ENCODE measurements at places on chromosomes 12 and 14. TPM values are rescaled to one million over a fixed set of nuclear protein-coding genes. Genes with fewer than 3 reads are reported as not detected.

GRCh38 chr12:128729628-128730121 lies 94.1 kb downstream of the SLC15A4 start:
- no peak for DNase-seq

DNA sequence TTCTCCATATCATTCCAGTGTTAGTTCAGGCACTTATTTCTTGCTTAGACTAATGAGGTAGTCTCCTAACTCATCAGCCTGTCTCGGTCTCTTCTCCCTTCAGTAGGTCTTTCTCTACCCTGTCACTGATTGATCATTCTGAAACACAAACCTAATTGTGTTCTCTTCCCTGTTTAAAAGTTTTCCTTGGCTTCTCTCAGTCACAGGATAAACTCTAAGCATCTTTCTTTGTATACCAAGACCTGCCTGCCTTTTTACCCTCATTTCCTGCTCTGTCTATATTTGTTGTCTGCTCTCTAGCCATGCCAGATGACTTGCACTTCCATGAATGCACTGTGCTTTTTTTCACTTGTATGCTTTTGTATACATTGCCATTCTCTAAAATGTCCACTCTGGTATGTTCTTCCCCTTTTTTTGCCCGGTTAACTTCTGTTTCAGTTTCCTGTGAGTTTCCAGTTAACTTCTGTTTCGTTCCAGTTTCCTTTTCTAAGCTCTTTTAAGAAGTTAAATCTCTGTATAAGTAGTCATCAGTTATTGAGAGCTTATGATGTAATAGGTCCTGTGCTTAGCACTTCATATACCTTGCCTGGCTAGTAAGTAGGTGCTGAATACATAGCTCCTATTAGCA lies 12.8 kb downstream of the DIP2B start:
- peak; percentile 65 for DNase-seq

GRCh38 chr12:63068857-63069442 lies 82.1 kb downstream of the AVPR1A start:
- DNase-seq: peak; percentile 51

GRCh38 chr12:12088761-12089160 lies 18.0 kb downstream of the BCL2L14 start:
- no peak for DNase-seq

DNA sequence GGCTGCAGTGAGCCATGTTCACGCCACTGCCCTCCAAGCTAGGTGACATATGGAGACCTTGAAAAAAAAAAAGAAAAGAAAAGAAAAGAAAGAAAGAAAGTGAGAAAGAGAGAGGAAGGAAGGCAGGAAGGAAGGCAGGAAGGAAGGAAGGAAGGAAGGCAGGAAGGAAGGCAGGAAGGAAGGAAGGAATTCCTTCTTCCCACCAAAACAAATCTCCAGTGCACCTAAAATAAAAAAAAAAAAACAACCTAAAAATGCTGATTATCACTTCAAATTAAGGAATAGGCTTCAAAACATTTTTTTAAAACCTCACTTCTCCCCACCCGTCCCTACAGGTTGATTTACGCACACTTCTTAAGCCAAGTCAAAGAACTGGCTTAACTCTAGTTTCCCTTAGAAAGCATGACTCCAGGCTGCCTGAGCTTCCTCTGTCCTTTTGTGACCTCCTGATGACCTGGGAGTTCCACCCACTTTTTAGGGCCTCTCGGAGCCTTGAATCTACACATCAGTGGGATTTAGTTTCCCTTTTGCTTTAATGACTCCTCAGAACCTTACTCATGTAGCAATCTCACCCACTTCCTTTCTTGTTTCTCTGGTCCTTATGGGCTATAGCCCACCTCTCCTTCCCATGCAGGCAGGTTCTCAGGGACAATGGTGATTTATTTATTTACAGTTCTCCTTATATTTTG lies 18.6 kb downstream of the DUSP6 start:
- DNase-seq: no peak

DNA sequence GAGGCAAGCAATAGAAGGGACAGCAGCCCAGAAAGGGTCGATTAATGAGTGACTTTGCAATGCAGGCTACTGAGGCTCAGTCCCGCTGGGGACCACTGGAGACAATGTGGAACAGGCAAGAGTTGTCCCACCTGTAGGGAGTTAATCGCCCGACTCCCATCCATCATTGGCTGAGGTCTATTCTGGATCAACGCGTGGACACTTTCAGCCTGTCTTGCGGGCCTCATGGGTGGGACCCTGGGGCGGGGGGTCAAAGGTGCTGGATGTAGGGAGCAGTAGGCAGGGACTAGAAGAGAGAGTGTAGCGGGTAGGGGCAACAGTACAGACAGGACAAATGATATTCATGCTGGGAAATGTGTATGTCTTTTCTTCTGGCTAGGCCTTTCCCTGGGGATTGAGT lies 6.1 kb downstream of the IFI27L2 start:
- no peak for DNase-seq

DNA sequence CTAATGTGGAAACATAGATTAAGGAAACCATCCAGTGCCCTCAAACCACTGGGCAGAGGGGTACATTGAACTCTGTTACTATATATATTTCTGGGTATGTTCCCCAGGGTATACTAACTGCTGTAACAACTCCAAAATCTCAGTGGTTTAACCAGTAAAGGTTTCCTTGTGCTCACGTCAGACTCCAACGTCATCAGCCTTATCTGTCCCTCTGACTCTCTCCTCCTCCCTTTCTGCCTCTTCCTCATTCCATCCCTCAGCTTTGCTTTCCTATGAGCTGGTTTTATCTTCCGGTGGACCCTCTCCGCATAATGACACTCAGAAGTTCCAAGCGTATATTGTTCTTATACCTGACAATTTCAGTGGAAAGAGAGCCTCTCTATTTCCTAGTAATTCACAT lies 21.2 kb upstream of the SMCO2 start:
- no peak for DNase-seq

DNA sequence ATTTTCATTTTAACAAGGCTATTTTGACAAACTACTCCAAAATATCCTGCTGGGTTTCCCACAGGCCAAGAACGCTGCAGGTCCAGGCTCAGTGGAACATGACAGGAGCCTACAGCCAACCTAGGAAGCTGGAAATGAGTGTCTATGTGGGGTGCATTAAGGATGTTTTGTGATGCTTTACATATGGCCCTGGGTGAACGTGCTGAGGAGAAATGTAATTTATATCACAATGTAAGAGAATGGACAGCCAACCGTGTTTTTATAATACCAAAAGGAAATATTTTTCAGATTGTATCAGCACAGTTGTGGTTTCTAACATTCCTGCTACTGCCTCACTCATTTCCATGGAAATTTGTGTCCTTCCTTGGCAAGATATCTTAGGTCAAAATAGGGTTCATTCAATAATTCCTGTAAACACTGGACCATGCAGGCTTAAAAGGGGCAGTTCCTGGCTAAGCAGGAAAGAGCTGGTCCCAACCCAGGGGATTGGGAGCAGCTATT lies 51.5 kb downstream of the ST8SIA1 start:
- DNase-seq: peak; percentile 89

GRCh38 chr12:57164454-57164853 lies 17.0 kb upstream of the LRP1-AS start:
- DNase-seq: no peak

DNA sequence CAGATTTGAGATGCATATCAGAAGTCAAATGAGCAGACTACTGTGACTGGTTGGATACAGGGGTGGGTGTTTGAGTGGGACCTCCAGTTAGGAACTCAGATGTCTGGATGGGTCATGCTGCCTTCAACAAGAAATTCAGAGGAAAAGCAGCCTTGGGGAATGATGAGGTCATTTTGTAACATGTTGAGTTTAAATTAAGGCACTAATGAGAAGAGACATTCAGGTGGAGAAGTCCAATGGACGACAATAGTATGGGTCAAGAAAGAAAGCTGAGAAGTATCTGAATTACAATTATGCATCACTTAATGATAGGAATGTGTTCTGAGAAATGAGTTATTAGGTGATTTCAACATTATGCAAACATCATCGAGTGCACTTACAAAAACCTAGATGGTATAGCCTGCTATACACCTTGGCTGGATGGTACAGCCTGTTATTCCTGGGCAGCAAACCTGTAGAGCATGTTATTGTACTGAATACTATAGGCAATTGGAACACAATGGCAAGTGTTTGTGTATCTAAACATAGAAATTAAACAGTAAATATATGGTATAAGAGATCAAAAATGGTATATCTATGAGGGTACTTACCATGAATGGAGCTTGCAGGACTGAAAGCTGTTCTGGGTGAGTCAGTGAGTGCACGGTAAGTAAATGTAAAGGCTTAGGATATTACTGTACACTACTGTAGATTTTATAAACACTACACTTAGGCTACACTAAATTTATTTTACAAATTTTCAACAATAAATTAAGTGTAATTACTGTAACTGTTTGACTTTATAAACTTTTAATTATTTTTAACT lies 414.7 kb downstream of the RAD51B start:
- no peak for DNase-seq

DNA sequence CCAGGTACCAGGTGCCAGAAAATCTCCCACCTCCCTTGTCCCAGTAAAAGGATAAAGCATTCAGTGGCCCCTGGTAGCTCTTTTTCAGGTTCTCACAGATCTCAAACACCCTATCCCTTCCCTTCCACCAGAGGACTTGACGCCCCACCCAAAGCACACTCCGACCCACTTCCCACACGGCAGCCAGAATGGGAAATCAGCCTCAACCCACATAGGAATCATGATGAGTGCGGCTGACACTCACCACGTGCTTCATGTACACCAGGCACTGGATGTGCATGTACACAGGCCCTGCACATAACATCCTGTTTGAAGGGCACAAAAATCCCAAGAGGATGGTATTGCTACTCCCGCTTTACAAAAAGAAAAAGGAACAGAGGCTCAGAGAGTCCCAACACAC lies 71.9 kb downstream of the TBX3 start:
- DNase-seq: no peak

The MMP19 gene
- 4.7 TPM for total RNA-seq

The TMEM253 gene
- total RNA-seq: 2.2 TPM

Measured in astrocyte (in vitro differentiated cells and primary cell).